T-cell (primary cell): ENCODE measurements at places on chromosomes 3 and 15.

- no peaks in the 10 kb centered on the region for H3K27me3 ChIP-seq
- no peak for DNase-seq
- H3K36me3 ChIP-seq: no peaks in the 10 kb centered on the region
- H3K27ac ChIP-seq: no peak overlapping the region
- no peaks in the 10 kb centered on the region for H3K4me1 ChIP-seq
- no peak overlapping the region for H3K4me3 ChIP-seq
These were observed 24.6 kb downstream of the COL8A1 start for GRCh38 chr3:99662838-99663570.

- no peak overlapping the region for H3K27ac ChIP-seq
- H3K27me3 ChIP-seq: no peaks in the 10 kb centered on the region
- peaks cover 14% of the 10 kb centered on the region for H3K4me1 ChIP-seq
- DNase-seq: no peak
- peaks cover 7% of the 10 kb centered on the region for H3K36me3 ChIP-seq
- no peak overlapping the region for H3K4me3 ChIP-seq
These were observed 1.4 kb downstream of the FAM227B start for GRCh38 chr15:49619226-49619625.

DNA sequence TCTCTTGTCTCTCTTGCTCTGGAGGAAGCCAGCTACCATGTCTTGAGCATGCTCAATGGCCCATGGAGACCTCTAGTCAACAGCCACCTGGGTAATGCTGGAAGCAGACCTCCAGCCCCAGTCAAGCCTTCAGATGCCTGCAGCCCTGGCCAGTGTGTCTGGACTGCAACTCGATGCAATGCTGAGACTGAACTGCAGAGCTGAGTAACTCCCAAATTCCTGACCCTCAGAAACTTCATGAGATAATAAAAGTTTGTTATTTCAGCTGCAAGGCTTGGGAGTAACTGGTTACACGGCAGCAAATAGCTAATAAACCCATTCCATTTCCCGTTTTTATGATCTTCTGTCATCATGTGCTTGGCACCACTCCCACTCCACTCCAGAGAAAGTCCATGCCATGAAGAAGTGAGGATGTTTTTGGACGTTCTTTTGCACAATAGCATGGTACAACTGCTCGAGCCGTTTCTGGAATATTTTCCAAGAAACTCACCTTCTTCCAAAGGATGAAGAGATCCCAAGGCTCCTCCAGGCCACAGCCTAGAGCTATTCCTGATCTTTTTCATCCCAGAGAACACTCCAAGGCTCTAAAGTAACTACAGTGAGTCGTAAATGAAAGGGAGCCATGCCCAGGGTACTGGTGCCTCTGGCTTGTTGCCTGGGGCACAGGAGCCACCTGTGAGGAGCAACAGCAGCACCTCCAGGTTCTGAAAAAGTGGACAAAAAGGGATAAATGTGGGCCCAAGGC lies 72.0 kb upstream of the KLF13 start:
- peaks cover 9% of the 10 kb centered on the region for H3K27me3 ChIP-seq
- H3K36me3 ChIP-seq: no peaks in the 10 kb centered on the region
- no peak for DNase-seq
- H3K4me3 ChIP-seq: no peak overlapping the region

- DNase-seq: no peak
- H3K4me1 ChIP-seq: no peaks in the 10 kb centered on the region
- no peak overlapping the region for H3K27ac ChIP-seq
- no peaks in the 10 kb centered on the region for H3K27me3 ChIP-seq
These were observed 470.3 kb downstream of the CNTN4 start for GRCh38 chr3:2568929-2569328.

GRCh38 chr15:35047528-35047927 lies 37.6 kb downstream of the NANOGP8 start:
- H3K36me3 ChIP-seq: no peaks in the 10 kb centered on the region
- no peak for DNase-seq
- H3K4me1 ChIP-seq: no peaks in the 10 kb centered on the region
- H3K27me3 ChIP-seq: no peaks in the 10 kb centered on the region
- H3K27ac ChIP-seq: no peak overlapping the region
- no peak overlapping the region for H3K4me3 ChIP-seq

DNA sequence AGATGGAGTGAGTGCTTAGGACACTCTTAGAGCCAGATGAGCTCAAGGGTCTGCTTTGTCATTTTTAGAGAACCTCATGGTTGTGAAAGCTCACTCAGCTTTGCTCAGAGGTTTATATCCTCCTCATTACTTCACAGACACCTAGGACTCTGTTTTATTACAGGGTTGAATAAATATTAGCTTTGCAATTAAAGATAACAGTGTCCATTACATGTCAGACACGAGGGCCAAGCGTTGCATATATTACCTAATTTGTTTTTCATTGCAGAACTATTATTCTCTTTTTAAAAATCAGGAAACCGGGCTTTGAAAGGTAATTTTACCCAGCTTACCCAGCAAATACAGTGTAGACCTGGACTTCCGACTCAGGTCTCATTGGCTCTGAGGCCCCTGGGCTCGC lies 16.1 kb downstream of the MAP6D1 start:
- no peak for DNase-seq
- no peaks in the 10 kb centered on the region for H3K4me1 ChIP-seq
- no peaks in the 10 kb centered on the region for H3K27me3 ChIP-seq
- no peak overlapping the region for H3K4me3 ChIP-seq

DNA sequence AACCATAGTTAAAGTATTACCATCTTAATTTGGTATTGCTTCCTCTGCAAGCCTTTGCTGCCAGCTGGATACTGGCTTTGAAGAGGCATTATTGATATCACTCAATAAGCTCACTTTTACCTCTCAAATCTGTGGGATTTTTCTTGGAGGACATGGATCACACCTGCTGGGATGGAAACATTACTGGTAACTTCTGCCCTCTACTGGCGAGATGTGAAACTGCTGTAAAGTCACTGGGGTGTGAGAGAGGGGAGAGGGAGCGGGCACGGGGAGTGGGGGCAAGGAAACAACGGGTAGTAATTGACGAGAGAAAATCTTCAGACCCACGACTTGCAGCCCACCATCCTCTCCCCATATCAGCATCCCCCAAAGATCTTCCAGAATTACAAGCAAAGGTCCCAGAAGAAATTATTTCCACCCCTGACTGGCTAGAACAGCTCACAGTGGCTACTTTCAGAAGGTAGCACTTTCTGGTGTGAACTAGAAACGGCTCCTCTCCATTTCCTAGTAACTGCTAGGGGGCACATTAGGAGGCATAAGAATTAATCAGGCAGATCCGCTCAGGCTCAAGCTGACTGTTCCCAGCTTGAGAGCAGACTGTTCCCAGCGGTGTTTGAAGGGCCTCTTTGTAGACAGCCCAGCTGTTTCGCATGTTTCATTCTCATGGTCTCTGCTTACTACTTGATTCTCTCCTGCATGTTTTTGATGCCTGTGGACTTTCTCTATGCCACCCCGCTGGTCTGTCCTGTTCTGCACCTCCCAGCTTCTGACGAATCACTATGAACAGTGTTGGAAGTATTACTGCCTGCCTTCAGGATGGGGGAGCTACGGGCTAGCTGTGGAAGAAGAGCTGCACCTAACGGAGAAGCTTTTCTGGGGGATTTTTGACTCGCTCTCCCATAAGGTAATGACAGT lies 230.4 kb upstream of the CHRM5 start:
- H3K4me3 ChIP-seq: no peak overlapping the region
- H3K4me1 ChIP-seq: no peaks in the 10 kb centered on the region
- no peaks in the 10 kb centered on the region for H3K27me3 ChIP-seq
- H3K27ac ChIP-seq: no peak overlapping the region
- H3K36me3 ChIP-seq: no peaks in the 10 kb centered on the region

GRCh38 chr15:81425905-81426304 lies 51.9 kb upstream of the TMC3 start:
- H3K4me1 ChIP-seq: no peaks in the 10 kb centered on the region
- H3K36me3 ChIP-seq: no peaks in the 10 kb centered on the region
- DNase-seq: no peak
- H3K27me3 ChIP-seq: no peaks in the 10 kb centered on the region
- H3K27ac ChIP-seq: no peak overlapping the region

DNA sequence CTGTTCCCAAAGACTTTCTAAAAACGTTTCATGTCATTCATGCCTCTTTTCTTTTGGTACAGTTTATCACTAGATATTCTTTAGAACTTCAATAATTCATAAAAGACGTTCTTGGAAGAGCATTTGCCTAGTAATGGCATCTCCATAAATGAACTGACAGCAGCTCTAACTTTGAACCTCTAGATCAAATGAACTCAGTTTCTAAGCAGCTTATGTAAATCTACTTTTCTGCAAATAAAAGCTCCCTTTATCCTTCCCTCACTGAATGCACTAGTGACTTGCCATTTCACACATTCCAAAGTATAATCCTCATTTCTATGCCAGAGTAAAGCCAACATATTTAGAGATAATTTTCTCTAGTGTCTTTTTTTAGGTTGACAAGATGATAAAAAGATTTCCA lies 85.2 kb downstream of the ZMAT3 start:
- H3K27ac ChIP-seq: no peak overlapping the region

GRCh38 chr15:92167451-92167850 lies 226.2 kb upstream of the ST8SIA2 start:
- no peak for DNase-seq
- no peaks in the 10 kb centered on the region for H3K36me3 ChIP-seq
- no peak overlapping the region for H3K4me3 ChIP-seq
- no peaks in the 10 kb centered on the region for H3K4me1 ChIP-seq
- H3K27me3 ChIP-seq: no peaks in the 10 kb centered on the region
- no peak overlapping the region for H3K27ac ChIP-seq

DNA sequence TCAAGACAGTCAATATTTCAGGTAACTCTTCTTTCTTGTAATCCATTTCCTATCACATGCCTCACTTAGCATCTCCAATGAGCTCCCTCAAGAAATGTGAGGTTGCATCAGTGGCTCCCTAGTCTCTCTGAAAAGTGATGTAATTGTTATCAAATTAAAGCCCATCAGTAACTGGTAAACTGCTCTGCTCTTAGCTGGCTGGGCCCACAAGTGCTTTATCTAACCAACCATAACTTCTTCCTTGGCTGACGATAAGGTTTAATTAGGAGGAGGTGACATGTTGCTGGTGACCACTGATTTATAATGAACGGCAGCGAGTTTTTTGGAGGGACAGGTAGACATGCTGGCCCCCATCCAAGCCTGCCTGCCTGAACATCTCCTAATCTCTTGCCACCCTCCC lies 79.6 kb downstream of the RTP4 start:
- DNase-seq: no peak
- H3K4me1 ChIP-seq: no peaks in the 10 kb centered on the region
- no peak overlapping the region for H3K4me3 ChIP-seq
- H3K27ac ChIP-seq: no peak overlapping the region
- no peaks in the 10 kb centered on the region for H3K27me3 ChIP-seq
- H3K36me3 ChIP-seq: no peaks in the 10 kb centered on the region

DNA sequence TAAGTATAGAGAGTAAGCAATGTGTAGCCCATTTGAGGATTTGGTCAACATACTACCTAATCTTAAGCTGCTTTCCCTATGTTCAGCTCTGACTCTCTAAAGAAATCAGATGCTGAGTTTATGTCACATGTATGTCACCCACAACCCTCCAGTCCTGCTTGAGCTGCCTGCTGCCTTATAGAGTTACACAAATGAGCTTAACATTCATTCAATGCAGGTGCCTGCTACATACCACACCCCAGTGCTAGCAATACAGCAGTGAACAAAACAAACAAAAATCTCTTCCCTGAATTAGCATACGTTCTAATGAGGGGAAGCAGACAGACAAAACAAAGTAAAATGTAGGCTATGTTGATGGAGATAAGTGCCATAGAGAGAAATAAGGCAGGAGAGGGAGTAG lies 93.0 kb downstream of the HHLA2 start:
- no peak overlapping the region for H3K27ac ChIP-seq
- DNase-seq: no peak
- no peaks in the 10 kb centered on the region for H3K36me3 ChIP-seq
- H3K27me3 ChIP-seq: peaks cover 3% of the 10 kb centered on the region

DNA sequence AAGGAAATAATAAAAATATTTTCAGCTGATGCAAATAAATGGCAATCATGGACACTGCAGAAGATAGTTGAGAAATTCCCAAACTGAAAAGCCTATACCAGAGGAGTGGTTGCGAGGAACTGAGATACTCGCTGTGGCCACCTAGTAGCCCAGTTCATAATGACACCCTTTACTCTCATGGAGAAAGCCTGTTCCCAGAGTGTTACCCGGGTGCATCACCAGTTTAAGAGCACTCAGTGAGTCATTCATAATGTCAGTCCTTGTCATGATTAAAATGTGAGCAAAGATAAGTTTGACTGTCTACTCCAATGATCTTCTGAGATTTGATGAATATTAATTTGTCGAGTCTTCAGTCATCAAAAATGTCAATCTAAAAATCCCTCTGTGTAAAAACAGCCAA lies 138.4 kb upstream of the LRRC3B start:
- no peak overlapping the region for H3K27ac ChIP-seq
- H3K4me3 ChIP-seq: no peak overlapping the region
- H3K27me3 ChIP-seq: no peaks in the 10 kb centered on the region
- no peaks in the 10 kb centered on the region for H3K36me3 ChIP-seq
- no peaks in the 10 kb centered on the region for H3K4me1 ChIP-seq
- no peak for DNase-seq

DNA sequence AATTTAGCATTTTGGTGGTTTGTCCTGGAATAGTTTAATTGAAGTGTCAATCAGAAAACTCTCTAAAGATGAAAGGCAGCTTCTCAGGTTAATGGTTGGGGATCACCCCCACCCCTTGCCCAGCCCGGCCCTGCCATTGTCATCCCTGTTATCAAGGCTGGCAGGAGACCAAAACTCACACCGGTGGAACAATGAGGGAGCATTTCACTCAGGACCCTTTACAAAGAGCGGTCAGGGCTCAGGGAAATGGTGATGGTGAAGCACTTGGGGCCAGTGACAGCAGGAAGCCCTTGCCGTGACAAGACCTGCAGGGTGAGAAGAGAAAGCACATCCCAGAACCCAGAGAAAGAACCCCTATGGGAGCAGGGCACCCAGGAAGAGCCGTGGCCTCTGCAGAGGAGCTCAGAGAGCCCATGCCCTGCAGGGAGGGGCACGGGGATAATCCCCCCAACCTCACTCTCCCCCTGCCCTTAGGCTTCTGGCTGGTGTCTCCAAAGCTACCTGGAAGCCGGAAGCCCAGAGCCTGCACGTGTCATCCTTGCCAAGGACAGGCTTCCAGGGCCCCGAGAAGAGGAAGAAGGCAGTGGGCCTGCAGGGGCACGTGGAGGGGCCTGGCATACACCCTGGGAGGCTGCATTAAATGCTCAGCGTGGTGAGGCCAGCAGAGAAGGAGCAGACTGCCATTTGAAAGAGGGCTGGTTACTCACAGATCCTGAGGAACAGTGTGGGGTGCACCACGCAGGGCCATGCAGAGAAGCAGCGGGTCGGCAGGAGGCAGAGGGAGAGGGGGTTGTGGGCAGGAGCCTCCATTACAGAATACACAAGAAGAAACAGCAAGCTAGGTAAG lies 80.6 kb upstream of the PRR20G start:
- H3K4me3 ChIP-seq: no peak overlapping the region
- no peaks in the 10 kb centered on the region for H3K36me3 ChIP-seq
- H3K27me3 ChIP-seq: peaks cover 22% of the 10 kb centered on the region
